Cerebellar nuclear complex (tissue), 1 donor: ENCODE measurements at places on chromosomes 7 and 10.

DNA sequence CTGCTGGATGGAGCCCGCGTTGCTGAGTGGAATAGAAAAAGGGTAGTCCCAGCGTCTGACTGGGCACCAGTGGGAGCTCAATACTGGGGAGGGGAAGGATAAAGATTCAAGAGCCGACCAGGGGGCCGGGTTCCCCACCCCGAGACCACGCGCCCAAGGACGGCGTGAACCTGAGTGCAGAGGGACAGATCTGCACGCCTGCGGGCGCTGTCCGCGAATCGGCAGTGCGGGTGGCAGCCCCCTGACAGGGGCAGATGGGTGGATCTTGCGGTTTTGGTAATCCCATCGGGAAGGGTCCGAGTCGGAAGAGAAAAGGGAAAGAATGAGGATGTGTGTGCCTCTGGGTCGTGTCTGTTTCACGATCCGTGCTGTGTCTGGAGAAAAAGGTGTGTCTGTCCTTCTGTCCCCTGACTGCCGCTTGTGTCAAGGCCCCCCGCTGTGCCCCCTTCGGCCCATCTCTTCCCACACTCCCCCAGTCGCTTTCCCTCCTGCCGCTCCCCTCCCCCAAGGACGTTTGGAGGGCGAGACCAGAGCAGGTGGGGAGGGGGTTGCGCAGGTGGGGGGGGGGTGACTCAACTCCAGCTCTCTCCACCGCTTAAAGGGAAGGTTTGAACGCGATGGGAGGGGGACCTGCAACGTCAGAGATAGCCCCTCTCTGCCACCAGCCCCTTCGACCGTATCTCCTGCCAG lies 734 bp upstream of the VGF start:
- no peak for DNase-seq

DNA sequence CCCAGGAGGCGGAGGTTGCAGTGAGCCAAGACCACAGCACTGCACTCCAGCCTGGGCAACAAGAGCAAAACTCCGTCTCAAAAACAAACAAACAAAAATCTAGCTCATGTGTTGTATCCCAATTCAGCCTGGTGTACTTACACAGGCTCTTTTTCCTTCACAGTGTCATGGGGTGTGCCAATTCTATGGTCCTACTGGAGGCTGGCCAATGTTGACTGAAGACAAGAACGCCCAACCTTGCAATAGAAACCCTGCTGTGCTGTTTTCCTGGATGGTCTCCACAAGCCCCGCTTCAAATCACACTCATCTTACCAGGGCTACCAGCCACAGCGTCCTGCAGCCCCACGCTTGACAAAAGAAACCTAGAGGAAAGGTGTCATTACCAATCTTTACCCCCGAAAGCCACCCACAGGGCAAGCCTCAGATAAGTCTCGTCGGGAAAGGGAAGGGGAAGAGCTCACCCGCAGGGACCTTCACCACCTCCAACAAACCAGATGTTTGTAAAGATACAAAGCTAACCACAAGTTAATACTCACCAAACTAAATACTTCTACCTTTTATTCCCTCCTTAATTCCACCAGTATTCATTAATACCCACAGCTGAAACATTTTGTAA lies 64.8 kb downstream of the TNS3 start:
- no peak for DNase-seq

- no peak for DNase-seq
Measured at GRCh38 chr10:122098924-122099323, 110.0 kb downstream of the TACC2 start.

GRCh38 chr10:51363415-51363814 lies 289.1 kb downstream of the PRKG1 start:
- no peak for DNase-seq
